ENCODE measurements at places on chromosomes 12 and 14.

DNA sequence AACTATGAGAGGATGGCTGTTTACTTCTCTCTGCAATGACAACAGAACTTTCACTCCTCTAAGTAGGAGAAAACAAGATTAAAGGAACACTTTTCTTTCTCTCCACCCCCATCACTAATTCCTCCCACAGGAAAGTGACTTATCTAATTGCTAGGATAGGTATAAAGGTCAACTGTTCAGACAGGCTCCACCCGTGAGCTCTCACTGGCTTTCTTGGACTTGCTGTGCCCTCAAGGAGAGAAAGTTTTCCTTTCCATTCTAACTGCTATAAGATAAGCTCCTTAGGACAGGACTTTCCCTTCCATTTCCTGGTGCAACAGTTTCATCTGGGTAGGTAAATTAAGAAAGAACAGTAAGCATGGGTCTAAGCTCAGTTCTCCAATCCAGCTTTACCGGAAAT lies 4.8 kb downstream of the SLC41A2 start:
- DNase-seq = no peak

DNA sequence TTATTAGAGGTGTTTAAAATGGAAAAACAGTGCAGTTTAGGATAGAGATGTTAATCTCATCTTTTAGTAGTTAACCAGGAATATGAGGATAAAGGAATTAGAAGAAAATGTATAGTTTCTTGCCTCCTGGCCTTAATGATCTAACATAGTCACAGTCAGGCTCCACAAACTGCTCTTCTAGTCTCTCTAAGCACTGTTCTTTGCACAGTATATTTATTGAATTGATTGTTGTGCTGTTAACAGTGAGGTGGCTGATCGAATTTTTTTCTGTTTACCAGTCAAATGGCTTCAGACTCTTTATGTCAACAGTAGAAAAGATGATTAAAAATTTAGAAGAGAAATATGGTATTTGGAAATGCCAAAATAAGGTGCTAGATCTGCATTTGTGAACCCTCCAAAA lies 37.8 kb downstream of the ATF7IP start:
- DNase-seq = no peak

DNA sequence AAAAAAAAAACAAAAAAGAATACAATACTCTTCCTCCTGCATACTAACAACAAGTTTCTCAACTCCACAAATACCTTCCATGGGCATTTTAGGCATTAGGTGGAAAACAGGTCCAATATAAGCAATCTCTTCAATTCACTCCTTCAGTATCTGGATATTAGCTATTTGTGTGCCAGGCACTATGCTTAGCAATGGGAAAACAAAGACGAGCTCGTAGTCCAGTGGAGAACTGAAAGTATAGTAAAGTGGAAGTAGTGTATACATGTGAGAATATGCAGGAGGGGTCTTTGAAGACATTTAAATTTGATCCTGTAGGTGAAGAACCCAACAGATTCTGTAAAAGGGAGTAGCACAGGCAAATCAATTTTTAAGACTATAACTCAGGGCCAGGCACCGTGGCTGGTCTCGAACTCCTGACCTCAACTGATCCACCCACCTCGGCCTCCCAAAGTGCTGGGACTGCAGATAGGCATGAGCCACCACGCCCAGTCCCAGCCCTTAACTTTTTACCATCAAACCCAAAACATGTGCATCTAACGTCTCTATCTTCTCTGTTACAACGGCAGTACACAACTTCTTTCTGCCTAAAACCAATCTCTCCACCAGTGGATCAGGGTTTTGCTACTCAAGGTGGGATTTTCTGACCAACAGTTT lies 10.6 kb downstream of the HECTD1 start:
- DNase-seq = no peak

DNA sequence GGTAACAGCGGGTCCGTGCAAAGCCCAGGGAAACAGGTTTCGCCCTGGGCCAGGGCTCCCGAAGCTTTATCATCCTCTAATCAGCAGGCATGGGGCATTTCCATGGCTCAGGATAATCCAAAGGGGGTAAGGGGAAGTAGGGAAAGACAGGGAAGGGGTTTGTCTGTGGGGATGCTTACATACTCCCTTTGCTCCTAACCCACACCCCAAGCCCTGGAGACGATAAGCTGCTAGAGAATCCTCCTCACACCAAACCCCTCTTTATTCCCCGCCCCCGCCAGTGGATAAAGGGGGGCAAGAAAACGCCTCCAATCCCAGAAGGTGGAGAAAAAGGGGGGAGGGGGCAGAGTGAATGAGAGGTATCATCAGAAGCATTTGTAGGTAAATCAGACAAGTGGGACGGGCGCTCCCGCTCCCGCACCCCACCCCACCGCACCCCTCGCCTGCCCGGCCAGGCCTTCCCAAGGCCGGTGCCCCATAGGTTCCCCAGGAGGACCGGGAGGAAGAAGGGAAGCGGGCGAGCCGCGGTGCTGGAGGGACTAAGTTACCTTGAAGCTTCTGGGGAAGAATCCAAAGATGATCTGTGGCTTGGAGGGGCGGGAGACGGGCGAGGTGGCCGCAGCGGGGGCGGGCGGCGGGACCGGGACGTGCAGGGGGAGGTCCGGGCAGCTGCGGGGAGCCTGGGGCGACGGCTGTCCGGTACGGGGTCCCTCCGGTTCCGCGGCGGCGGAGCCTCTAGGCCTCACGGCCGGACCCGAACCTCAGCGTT lies 762 bp downstream of the PPP2R5E start:
- DNase-seq = peak; percentile 51

DNA sequence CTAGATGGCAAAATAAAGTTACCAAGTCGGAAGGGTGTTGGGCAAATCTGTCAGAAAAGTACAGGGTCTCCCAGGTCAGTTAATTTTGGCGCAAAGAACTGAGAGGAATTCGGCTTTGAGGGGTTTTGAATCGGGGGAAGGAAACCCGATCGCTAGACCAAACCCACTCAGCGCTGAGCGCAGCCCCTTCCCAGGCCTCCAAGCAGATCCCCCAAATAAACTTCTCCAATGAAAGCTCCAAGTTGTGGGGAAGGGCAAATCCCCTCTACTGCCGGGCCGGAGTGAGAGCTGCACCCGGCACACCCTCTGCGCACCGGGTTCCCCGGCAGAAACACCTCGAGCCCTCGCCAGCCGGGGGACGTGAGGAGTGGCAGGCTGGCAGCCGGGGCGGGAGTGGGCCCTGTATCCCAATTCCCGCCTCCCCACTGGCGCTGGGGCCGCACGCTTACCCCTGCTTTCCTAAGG lies 441 bp downstream of the E2F7 start:
- DNase-seq = no peak

DNA sequence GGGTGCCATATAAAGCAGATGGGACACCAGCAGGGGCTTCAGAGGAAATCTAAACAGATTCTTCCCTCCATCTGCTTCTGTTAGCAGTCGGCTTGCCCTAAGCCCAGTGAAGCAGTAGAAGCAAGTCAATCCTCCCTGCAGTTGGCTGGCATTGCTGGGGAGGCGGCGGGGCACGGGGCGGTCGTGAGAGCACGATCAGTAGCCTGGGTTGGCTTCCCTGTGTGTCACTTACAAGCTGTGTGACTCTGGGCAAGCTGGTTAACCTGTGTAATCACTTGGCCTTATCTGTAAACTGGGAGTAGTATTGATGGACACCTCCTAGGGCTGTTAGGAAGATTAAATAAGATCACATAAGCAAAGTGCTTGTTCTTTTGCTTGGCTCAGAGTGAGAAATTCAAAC lies 19.4 kb downstream of the MYRFL start:
- DNase-seq = no peak

DNA sequence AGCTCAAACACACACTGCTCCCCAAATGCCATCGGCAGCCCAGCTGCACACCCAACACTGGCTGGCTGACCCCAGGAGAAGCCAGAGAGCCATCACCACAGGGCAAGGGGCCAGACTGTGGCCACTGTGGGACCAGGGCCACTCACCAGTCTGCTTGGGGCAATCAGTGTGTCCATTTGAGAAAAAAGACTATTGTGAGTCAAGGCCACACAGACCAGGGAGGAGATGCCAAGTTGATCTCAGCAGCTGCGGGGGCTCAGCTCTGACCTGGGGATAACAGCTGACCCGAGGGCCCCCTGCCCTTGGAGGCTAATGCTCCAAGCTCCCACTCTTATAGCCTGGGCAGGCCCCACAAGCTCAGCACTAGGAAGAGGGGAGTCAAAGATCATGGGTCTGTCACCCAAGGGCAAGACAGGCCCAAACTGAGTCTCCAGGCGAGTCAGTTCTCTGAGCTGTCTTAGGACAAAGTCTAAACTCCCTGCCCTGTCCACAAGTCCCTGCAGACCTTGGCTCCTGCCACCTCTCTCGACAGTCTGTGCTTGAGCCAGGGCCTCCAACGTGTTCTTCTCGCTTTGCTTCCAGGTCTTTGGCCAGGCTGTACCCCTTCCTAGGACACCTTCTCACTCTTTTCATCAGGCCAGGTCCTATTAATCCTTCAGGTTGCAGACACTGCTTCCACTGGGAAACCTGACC lies 30.1 kb upstream of the PNMA1 start:
- DNase-seq = peak; percentile 14

DNA sequence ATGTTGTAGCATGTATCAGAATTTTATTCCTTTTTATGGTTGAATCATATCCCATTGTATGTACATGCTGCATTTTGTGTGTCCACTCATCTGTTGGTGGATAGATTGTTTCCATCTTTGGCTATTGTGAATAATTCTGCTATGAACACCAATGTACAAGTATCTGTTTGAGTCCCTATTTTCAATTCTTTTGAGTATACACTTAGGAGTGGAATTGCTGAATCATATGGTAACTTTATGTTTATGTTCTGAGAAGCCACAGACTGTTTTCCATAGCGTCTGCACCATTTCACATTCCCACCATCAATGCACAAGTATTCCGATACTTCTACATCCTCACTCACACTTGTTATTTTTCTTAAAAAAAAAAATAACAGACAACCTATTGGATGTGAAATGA lies 91.5 kb downstream of the ARF6 start:
- DNase-seq = no peak

GRCh38 chr12:45336762-45337596 lies 121.1 kb downstream of the ANO6 start:
- DNase-seq = no peak

GRCh38 chr14:23667134-23667533 lies 31.0 kb downstream of the DHRS2 start:
- DNase-seq = no peak

DNA sequence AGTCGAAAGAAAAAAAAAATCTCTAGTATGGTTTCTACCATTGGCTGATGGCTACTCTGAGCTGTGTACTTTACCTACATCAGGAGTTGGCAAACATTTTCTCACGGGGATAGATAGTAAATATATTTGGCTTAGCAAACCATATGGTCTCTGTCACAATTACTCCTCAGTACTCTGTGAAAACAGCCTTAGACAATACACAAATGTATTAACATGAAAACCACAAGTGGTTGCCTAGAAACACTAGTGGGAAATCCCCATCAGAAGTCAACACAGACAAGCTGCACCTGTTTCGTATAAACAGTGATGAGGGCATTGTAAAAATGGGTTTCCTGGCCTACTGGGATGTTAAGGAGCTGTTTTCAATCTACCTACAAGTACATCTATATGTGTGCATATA lies 84.6 kb upstream of the NAV3 start:
- DNase-seq = no peak

DNA sequence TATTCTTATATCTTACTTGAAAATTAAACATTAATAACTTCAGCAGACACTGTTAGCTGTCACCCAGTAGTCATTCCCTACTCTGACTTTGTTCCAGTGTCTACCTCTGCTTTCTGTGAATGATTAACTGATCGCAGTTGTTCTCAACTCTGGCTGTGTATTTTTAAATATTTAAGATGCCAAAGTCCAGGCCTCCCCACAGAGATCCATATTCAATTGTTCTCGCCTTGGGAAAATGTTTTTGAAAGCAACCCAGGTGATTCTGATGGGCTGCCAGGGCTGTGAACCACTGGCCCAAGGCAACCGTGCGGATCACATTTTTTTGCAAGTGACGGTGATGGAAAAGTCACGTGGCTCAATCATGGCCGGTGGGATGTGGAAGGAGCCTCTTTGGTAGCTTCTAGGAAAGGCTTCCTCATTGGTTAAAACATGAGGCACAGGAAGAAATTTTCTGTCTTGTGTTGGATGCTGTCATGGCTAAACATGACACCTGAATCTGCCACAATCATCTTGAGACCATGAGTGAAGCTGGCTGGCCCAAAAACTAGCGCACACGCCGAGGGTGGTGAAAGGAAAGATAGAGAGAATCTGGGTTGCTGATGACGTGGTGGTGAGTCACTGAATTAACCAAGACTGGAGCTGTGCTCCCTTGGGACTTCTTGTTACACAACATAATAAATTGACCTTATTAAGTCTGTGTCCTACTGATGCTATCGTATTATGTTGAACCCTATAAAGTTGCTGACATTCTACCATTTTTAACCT lies 37.2 kb downstream of the RDH12 start:
- no peak for DNase-seq

Data from right hindlimb (tissue), 1 donor.